ENCODE measurements at places on chromosomes 16 and 17.
A peak's percentile ranks its signal among the peaks of the same experiment; 100 is the strongest.

GRCh38 chr16:65754820-65755691 lies 611.4 kb upstream of the CDH5 start:
- DNase-seq = peak; percentile 6

GRCh38 chr16:12602811-12603698 lies 200.6 kb downstream of the CPPED1 start:
- no peak for DNase-seq

- no peak for DNase-seq
Measured at GRCh38 chr17:75032720-75033280, 14.0 kb downstream of the ATP5PD start.

- DNase-seq = no peak
Measured at GRCh38 chr17:14058051-14058450, 11.3 kb upstream of the COX10 start.

DNA sequence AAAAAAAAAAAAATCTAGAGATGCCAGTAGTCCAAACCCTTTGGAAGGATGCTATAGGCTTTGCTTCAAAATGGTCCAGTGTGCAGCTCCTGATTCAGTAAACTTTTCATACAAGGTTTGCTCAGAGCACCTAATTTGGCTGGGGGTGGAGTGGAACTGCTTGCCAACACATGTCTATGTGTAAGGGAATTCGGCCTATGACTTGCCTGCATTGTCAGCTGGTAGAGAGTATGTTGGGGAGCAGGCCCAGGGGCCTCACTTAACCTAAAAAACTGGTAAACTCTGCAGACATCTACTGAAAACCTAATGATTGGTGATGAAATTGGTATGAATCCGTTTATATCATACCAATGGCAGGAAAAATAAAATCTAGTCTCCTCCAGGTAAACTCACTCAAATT lies 1.5 kb upstream of the MFSD6L start:
- DNase-seq = no peak

DNA sequence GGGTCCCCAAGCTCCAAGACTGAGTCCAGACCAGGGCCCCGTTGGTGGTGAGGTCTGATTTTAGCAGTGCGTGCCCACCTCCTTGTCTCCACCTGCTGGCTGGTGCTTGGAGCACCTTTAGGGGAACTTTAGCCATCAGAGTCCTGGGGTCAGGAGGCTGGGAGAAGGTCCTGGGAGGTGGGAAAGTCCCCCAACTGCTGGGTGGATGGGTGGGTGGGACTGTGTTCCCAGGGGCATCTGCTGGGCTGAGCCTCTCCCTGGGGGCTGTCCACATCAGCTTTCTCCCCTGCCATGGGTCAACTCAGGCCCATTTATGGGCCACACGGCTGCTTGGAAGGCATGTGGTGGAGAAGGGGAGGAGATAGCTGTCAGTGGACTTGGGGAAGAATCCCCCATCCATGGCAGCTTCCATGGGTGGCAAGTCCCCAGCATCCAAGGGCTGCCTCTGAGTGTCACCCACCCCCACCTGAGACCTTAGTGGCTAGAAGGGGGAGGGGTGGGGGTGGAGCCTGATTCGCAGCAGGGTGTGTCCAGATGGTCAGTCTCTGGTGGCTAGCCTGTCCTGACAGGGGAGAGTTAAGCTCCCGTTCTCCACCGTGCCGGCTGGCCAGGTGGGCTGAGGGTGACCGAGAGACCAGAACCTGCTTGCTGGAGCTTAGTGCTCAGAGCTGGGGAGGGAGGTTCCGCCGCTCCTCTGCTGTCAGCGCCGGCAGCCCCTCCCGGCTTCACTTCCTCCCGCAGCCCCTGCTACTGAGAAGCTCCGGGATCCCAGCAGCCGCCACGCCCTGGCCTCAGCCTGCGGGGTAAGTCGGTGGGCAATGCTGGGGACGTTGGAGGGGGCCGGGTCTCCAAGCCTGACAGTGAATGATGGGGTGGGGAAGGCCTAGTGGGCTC lies at the start of gene TRPV2:
Gene TRPV2, plus strand, starts transcription at position 541 of the 894 bp plus-strand sequence. CDS start 2,098 bp downstream, outside the sequence.
- DNase-seq = no peak

DNA sequence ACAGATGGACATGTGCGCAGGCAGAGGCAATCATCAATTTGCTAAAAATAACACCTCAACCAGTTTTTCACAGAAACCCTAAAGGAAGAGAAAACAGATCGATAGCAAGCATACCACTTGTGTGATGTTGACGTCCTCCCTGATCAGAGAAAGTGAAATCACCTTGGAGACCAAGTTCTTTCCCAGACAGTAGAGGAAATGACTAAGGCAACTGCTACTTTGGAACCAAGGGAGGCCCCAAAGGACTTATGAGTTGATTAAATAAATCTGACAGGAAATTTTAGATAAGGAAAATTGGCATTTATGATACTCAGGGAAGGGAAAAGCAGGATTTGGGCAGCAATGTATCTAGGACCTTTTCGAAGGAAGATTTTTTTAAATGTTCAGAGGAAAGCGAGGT lies 267.1 kb upstream of the ASIC2 start:
- peak; percentile 16 for DNase-seq

DNA sequence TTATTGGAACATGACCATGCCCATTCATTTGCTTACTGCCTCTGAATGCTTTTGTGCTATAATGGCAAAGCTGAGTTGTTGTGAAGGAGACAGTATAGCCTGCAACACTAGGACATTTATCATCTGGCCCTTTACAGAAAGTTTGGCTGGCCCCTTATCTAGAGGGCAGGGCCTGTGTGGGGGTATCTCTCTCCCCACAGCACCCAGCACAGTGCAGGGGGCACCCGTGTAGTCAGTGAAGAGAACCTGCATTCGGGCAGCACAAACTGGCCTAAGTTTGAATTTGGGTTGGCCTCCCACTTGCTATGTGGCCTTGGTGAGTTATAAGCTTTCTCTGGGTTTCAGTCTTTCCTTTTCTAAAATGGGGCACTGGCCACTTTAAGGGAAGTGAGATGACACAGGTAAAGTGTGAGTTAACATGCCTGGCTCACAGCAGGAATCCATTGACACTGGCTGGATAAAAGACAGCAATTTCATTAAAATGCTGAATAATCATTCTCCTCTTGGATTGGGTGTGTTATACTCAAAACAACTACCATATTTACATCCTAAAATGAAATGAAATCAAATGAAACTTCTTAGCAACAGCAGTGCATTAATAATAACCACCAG lies 12.1 kb downstream of the UBE2O start:
- no peak for DNase-seq

DNA sequence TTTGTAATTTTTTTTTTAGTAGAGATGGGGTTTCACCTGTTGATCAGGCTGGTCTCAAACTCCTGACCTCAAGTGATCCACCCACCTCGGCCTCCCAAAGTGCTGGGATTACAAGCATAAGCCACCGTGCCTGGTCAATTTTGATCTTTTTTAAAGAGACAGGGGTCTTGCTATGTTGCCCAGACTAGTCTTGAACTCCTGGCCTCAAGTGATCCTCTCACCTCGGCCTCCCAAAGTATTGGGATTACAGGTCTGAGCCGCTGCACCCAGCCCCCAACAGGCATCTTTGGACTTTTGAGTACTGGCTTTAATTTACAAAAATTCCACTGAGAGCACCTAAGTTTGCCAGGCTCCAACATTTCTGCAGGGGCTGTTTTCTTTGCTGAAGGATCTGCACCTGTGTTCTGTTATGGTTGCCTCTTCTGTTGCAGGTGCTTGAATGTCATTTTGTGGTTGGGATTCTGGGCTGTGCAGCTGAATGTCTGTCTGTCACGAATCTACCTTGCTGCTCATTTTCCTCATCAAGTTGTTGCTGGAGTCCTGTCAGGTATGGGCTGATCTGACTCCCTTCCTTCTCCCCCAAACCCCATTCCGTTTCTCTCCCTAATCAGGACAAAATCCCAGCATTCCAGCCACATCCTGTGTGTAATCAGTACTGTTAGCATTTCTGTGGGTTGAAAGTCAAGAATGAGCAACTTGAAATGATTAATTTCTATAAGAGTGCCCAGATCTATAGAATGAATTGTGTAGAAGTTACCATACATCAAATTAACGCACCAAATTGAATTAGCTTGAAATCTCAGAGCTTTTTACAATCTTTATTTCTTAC lies 8.5 kb downstream of the G6PC1 start:
- peak; percentile 27 for DNase-seq

DNA sequence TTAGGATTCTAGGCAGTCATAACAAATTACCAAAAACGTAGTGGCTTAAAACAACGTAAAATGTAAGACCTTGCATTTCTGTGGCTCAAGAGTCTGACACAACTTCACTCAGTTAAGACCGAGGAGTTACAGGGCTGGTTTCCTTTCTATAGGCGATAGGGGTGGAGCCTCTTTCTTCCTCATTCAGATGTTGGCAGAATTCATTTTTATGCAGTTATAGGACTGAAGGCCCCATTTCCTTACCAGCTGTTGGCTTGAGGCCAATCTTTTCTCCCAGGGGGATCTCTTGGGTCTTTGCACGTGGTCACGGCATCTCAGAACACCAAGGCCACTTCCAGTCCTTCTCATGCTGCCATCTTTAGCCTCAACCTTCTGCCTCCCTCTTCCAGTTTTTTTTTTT lies 145.2 kb downstream of the KCNJ2 start:
- DNase-seq = peak; percentile 3

DNA sequence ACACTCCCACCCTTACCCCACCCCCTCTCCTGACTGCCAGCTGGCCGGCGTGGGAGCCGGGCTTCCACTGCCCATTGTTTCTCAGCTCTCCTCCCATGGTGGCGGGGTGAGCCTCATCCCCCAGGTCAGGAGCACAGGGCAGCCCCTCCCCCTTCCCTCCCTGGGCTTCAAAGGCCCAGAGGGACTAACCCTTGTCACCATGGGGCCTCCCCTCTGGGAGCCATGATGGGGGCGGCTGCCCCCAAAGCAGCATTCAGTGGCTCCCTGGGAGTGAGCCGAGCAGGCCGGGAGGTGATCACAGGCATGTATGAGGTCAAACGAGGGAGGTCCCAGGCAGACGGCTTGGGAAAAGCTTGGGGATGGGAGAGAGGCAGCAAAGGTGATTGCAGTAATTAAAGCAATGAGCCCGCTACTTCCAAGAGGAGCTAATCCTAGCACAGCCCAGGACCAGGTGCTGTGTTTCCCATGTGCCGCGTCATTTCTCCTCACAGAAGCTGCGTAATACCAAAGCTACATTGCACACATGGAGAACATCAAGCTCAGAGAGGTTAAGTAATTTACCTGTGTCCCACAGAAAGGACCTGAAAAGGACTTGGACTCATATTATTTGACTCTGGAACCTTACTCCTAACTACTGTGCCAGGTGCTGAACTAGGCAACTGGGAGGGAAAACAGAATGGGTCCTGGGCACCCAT lies 24.5 kb downstream of the CDK5RAP3 start:
- no peak for DNase-seq

DNA sequence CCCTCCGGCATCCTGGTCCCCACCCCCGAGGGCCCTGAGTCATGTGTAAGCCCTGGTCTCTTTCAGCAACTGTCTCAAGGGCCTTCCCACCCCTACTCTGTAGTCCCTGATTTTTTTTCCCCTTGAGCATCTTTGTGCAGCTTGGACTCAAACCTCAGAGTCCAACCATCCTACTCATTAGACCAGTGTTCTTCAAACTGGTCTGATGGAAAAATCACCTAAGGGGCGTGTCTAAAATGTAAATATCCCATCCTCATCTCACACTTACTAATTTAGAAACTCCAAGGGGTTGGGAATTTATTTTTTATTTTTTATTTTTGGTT lies 624 bp downstream of the G6PC3 start:
- peak; percentile 93 for DNase-seq

GRCh38 chr16:64910356-64910755 lies 211.5 kb downstream of the CDH11 start:
- peak; percentile 72 for DNase-seq

GRCh38 chr17:48453447-48453846 lies 23.4 kb upstream of the SKAP1 start:
- no peak for DNase-seq

- no peak for DNase-seq
Measured at GRCh38 chr17:1112875-1113274, 66.9 kb downstream of the ABR start.

DNA sequence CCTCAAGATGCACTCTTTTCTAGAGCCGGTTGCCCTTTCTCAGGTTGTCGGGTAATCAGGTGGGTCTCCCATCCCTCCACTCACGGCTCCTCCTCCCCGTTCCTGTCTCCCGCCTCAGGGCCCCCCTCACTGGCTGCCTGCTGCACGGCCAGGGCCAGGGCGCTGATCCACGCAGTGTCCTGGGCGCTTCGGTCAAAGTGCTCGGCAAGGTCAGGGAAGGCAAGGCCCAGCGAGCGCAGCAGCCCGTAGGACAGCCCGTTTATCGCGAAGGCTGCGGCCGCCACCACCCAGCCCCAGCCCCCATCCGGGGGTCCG lies 753 bp downstream of the SLC16A11 start:
- DNase-seq = no peak

DNA sequence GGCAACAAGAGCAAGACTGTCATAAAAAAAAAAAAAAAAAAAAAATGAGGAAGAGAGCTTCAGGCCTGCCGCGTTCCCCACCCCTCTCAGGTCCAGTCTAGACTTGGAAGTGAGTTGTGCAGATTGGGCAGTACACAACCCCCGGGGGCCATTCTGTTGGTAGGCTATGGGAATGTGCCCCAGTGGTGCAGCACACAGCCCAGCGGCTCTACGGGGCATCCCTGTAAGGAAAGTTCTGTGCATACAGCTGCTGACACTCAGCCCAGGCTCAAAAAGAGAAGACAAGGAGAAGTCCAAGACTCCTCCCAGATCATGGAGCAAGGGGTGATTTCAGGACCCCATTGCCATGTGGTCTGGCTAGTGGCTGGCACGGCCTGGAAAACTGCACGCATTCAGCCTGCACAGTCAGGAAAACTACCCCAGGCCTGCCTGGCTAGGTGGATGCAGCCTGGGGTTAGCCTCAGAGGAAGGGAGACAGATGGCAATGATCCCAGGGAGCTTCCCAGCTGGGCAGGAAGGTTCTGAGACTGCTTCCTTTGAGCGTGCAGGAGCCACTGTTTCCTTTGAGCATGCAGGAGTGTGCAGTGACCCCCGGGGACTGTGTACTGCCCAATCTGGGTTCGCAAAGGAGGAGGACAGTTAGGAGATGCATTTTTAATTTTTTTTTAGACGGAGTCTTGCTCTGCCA lies 44.8 kb downstream of the PECAM1 start:
- no peak for DNase-seq

GRCh38 chr17:17118399-17118798 lies 76.1 kb downstream of the MPRIP start:
- no peak for DNase-seq

DNA sequence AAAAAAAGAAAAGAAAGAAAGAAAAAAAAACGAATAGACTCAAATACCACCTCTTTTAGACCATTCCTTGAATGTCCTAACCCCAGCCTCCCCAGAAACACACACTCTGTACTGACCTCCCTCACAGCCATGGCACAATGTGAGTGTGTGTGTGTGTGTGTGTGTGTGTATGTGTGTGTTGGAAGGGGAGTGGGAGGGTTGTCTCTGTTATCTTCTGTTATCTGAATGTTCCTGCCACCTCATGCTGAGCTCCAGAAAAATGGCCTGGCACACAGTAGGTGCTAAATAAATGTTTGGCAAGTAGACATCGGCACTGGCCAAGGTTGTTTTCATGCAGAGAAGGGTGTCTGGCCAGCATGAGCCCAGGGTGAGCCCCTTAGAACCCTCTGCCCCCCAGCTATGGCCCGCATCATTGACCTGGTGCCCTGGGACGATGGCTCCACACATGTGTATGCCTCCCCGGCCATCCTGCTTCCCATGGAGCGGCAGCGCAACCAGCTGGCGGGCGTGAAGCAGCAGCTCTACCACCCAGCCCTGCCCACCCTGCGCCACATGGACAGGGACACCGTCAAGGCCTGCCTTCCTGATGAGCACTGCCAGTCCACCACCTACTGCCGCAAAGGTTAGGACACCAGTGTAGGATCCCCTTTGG lies 6.6 kb upstream of the CNGB1 start:
- no peak for DNase-seq
